ENCODE measurements at places on chromosomes 12 and 14.

GRCh38 chr14:52043690-52044089 lies 25.2 kb downstream of the NID2 start:
- DNase-seq: peak; percentile 59

- no peak for DNase-seq
Observed at GRCh38 chr14:35385042-35385839, 19.3 kb downstream of the NFKBIA start.

GRCh38 chr14:97036086-97036852 lies 239.1 kb downstream of the VRK1 start:
- no peak for DNase-seq

GRCh38 chr14:56004786-56005185 lies 113.4 kb upstream of the PELI2 start:
- peak; percentile 17 for DNase-seq

DNA sequence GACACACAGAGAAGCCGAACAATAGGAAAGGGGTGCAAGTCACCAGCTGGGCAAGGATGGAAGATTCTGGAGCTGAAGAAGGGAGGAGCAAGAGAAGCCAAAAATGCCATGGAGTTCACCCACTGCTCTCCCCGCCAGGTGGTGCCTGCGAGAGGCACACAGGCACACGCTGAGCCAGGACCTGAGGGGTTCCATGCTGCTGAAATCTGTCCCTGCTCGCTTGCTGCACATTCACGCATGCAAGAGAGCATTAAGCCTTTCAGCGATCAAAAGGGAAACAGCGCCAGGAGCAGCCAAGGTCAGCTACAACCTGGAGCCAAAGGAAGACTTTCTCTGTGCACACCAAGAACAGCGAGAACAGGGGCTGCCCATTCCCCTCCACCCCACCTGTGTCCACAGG lies 104.1 kb downstream of the ANO2 start:
- DNase-seq: no peak

DNA sequence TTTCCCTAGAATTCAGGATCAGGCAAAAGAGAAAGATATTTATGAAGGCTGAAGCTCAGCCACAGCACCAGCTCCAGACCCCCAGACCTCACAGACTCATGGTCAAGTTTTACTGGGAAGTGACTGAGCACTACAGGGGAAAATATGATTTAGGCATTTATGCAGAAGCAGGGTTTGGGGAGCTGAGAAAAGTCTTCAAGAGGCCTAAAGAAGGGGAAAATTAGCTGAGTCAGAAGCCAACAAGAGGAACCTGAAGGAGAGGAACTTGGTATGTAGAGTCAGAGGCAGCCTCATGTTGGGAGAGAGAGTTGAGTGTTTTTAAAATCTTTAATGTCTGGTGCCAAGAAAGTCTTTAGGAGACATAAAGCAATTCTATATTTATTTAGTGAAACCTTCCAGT lies 63.0 kb downstream of the FOS start:
- DNase-seq: no peak

DNA sequence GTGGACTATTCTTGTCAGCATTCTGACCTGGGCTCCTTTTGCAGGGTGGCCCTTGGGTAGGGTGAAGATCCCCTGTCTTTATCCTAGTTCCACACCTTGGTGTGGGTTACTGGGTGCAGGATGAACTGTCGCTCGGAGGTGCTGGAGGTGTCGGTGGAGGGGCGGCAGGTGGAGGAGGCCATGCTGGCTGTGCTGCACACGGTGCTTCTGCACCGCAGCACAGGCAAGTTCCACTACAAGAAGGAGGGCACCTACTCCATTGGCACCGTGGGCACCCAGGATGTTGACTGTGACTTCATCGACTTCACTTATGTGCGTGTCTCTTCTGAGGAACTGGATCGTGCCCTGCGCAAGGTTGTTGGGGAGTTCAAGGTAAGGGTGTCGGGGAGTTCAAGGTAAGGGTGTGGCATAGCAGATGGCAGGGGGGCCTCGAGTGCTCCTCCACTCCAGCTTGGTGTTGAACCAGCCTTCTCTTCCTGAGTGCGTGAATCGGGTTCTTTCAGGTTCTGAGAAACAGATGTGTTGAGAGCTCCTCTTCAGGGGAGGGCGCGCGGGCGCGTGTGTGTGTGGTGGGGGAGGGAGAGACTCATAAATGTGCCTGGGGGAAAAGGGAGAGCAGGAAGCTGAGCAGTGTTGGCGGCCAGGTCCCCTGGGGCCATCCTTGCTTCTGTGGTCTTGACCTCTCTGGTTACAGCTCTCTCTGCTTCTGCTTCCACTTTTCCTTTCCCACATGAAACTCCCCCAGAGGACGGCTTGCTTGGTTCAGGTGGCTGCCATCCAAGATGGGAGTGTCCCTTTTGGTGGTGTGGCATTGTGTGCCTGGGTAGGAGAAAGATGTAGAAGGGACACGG lies 4.0 kb downstream of the ATG101 start:
- no peak for DNase-seq

DNA sequence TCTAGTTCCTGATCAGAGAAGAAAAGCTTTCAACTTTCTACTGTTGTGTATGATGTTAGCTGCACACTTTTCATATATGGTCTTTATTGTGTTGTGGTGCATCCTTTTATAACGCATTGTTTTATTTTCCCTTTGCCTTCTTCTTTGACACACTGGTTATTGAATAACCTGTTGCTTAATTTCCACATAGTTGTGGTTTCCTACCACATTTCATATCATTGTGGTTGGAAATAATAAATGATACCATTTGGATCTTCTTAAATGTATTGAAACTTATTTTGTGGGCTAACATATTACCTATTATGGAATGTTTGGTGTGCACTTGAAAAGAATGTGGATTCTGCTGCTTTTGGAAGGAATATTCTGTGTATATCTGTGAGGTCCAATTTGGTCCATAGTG lies 64.9 kb downstream of the GPHN start:
- no peak for DNase-seq

DNA sequence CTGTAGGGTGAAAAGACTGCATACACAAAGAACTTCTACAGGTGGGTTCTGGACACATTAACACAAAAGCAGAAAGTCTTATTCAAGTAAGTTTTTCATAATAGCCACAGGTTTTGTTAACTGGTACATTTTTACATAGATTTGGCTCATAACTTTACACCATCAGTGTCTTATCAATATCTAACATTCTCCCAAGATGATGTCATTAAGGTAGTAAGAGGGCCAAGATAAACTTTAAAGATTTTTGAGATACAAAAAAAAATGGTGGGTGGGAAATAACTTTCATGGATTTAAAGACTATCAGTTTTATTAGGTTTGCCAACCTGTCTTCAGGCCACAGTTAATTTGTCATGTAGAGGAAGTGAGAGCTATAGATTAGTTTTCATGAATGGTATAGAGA lies 1.7 kb downstream of the SUPT16H start:
- DNase-seq: no peak

DNA sequence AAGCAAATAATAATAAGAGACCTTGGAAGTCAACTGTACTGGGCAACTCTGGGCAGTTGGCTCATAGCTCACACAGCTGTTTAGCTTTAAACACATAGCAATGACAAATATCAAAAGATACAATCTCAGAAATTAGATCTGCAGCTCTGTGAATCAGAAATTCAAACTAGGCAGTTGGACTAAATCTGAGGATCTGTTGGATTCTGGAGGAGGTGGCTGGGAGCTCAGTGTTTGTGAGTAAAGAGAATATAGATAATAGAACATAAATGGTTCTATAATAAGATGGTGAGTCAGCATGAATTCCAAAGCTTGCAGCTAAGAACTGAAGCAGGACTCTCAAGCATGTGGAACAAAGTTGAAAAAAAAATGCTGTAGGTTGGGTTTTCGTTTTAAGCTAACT lies 1949.4 kb upstream of the SEL1L start:
- DNase-seq: no peak

- DNase-seq: no peak
Observed at GRCh38 chr14:104296388-104297312, 158.3 kb downstream of the KIF26A start.

GRCh38 chr12:88934163-88934747 lies 354.0 kb upstream of the KITLG start:
- DNase-seq: no peak

GRCh38 chr14:38578278-38578681 lies 322.4 kb upstream of the CLEC14A start:
- DNase-seq: no peak

GRCh38 chr14:99872786-99873440 lies 79.7 kb downstream of the EML1 start:
- DNase-seq: no peak

- no peak for DNase-seq
Observed at GRCh38 chr12:54959291-54960018, 25.1 kb downstream of the TESPA1 start.

- no peak for DNase-seq
Observed at GRCh38 chr12:81150382-81150781, 72.5 kb downstream of the ACSS3 start.

GRCh38 chr12:106831699-106832098 lies 57.2 kb downstream of the RIC8B start:
- no peak for DNase-seq

- DNase-seq: no peak
Observed at GRCh38 chr12:120668868-120669840, 17.8 kb upstream of the MLEC start.

DNA sequence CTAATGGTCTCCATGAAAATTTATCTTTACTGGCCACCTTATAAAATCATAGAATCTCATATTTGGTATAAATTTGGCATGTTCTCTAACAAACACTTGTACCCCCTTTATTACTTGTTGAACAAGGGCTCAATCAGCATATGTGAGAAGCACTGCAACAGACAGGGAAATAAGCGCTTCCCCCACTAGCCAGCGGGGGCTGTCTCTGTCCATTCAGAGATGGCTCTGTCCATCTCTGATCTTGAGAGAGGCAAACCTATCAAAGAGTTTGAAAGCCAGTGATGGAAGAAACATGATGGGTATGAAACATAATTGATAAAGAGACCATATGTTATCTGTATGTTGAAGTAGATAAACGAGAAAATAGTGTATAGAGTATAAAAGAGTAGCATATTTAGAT lies 326.8 kb downstream of the PDZRN4 start:
- peak; percentile 1 for DNase-seq

- peak; percentile 44 for DNase-seq
Observed at GRCh38 chr12:106248312-106248845, 559 bp upstream of the CKAP4 start.

DNA sequence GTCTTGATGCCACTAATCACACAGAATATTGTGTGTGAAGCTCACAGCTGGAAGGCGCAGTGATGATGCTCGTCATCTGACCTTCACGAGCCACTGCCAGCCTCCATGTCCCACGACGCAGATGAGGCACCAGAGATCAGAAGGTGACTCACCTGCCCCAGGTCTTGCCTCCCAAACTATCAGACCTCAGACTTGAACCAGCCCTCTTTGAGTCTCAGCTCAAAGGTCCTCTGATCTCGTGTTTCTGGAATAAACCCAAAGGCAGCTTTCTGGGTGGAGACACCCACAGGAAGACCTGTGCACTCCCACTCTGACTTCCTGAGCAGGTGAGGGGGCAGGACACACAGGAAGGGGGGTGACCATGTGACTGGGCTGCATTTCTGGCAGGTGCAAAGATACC lies 19.6 kb upstream of the CHGA start:
- peak; percentile 11 for DNase-seq

GRCh38 chr14:80781972-80782367 lies 159.6 kb downstream of the CEP128 start:
- DNase-seq: no peak

DNA sequence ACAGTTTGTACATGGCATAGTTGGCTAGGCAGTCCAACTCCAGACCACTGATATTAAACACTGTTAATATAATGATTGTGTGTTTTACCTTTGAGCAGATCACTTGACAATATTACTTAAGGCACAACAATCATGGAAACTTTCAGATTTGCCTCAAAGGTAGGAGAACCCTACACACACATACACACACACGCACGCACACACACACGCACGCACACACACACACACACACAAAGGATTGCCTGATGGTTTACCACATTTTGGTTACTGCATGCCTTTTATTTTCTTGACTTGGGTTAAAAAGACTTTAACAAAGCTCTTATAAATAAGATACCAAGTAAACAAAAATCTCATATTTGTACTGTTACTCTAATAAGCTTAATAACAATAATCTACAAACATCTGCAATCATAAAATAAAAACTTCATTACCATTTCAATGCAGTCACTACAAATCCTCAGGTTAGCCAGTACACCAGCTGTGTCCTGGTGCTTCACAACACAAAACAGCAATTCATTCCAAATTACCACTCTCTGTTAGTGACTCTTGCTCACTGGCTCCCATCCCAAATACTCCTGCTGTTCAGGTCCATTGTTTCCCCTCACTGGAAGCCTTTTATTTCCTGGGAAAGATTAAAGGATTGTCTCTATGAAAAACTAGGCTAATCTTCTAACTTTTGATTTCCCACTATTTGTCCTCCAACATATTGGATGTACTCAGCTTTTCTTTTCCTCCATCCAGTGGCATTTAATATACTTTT lies 175.2 kb upstream of the ATP2B1 start:
- DNase-seq: no peak

DNA sequence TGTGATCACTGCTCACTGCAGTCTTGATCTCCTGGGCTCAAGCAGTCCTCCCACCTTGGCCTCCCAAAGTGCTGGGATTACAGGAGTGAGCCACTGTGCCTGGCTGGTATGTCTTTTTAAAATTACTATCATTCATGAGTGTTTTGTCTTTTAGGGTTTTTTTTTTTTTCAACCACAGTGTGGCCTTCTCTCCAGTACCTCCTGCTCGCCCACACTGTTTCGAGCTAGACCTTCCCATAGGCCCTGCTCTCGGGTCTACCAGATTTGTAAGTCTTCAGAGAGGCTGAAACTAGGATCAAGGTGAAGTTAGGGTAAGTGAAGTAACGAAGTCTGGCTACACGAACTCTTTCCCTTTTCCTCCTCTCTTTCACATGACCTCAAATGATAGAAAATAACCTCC lies 1.5 kb downstream of the BIN2 start:
- DNase-seq: peak; percentile 55

DNA sequence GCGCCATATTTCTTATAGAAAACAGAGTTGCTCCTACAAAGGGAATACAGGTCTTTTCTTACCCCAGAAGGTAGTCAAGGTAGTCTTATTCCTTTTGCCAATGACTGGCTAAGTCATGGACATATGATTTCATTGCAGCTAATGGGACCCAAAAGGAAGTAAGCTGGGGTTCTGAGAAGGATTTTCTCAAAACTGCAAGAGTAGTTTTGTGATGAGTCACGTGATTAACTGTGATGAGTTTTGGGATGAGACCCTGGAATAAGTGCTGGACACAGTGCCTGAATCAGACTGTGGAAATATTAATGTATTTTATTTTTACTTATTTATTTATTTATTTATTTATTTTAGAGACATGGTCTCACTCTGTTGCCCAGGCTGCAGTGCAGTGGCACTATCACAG lies 13.4 kb upstream of the NIN start:
- DNase-seq: no peak

DNA sequence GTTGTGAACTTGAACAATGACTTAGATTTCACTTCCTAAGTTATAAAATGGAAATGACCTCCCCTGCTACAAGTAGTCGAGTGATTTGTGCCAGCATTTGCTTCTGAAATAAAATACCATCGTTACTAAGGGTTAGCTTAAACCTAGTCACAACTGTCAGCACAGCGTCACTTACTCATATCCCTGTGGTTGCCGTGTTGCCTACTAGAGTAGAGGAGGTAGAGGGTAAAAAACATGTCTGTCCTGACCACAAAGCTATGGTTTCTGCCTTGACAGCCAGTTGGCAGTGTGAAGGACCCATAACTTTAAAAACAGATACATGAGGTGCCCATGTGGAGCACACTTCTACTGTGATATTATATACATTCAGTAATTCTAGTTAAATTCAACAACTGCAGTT lies 234.2 kb upstream of the RGS6 start:
- no peak for DNase-seq
